ENCODE measurements at places on chromosomes 1 and 21.

DNA sequence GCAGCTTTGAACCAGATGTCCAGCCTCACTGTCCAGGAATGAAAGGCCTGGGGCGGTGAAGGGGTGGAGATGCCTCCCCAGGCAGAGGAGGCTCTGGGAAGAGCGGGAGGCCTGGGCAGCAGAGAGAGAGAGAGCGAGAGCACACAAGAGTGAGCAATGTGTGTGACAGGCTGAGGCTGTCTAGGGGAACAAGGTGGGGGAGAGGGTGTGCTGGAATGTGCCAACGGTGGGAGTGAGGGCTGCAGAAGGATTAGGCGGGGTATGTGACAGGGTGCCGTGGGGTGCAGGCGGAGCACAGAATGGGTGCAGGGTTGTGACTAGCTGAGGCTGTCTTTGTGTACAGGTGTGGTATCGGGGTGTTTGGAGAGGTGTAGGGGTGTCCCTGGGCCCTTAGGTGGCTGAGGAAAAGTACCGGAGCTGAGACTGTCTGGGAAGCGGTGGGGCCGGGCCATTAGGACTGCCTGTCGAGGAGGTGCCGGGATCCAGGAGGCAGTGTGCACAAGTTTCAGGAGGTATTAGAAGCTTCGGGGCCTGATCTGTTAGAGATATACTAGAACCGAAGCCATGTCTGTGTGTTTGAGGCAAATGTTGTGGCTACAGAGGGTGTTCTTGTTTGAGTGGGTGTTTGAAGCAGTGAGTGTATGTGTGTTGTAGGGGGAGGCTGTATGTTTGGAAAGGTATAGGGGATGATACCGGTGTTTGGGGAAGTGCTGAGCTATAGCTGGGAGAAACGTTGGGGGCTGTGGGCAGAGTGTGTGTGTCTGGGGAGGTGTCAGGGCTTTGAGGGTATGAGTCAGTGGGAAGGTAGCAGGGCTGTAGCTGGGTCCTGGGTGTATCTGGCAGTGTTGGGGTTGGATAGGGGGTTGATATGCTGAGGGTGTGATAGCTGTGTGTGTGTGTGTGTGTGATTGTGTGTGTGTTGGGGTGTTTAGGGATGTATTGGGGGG is 9.1 kb downstream of the AHDC1 start:
- DNase-seq = peak; percentile 45

DNA sequence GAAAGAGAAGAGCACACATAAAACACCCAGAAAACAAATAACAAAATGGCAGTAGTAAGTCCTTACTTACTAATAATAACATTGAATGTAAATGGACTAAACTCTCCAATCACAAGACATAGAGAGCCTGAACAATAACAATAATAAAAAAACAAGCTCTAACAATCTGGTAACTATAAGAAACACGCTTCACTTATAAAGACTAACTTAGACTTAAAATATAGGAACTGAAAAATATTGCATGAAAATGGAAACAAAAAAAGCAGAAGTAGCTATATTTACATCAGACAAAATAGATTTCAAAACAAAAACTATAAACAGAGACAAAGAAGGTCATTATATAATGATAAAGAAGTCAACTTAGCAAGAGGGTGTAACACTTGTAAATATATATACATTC is 83.1 kb upstream of the LYPLAL1 start:
- DNase-seq = peak; percentile 24

- DNase-seq = no peak
Observed at GRCh38 chr1:119204197-119204960, 63.9 kb upstream of the WARS2 start.

- no peak for DNase-seq
Observed at GRCh38 chr1:12475530-12475934, 142.5 kb downstream of the DHRS3 start.

DNA sequence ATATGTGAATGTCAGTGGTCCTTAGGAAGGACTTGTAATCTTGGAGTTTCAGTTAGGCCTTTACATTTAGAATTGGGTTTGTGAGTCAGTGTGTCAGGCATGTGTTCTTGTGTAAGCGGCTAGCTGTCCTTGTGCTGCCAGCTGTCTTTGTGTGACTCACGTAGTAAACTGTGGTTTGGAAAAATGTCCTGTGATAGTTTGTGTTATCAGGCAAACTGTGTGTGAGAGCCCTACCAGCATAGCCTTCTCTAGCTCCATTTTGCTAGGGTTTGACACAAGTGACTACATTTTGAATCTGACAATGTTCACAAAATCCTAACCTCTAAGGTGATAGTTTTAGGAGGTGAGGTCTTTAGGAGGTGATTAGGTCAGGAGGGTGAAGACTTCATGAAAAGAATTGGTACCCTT is 6.9 kb upstream of the SLC35D1 start:
- DNase-seq = peak; percentile 18

GRCh38 chr1:95021805-95022643 is 50.7 kb downstream of the ALG14 start:
- DNase-seq = no peak

DNA sequence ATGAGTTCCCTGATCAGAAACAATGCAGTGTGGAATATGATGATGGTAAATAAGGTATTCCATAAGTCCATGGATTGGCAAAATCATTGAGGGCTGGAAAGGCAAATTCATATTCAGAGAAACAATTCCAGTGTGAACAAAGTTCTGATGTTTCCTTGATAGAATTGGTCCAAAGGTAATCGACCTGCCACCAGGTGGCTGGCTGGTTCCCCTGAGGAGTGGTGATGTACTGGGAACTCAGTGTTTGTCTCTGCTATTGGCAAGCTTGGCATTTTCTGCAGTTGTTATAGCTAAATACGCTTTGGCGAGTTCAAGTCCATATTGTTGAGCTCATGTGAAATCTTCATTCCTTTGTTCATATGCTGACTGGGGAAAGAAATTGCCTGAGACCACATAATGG is 165.5 kb upstream of the PTGFR start:
- no peak for DNase-seq

- no peak for DNase-seq
Observed at GRCh38 chr1:18731591-18732235, 101.1 kb downstream of the PAX7 start.

GRCh38 chr1:4944911-4945310 is 290.5 kb downstream of the AJAP1 start:
- DNase-seq = no peak

DNA sequence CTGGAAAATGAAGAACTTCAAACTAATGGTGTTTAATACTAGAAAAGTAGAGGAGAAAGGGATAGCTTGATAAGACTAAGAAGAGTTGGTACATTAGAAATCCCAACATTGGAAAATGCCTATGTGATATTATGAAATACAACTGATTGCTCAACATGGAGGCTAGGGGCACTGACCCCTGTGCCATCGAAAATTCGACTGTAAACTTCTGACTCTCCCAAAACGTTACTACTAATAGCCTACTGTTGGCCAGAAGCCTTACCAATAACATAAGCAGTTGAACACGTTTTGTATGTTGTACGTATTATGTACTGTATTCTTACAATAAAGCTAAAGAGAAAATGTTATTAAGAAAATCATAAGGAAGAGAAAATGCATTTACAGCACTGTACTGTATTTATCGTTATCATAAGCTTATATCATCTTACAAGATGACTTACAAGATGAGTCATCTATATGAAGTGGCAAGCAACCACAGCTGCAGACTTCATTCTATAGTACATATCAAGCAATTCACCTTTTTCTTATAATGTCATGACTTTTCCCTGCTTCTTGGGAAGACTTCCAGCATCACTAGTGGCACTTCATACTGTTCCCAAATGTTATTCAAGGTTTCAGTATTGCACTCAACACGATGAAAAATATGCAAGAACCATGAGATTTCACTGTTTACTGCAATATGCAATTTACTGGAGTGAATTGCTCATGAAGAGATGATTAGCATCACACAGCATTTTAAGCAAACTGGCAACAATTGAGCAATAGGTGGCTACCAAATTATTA is 12.9 kb upstream of the CTSK start:
- peak; percentile 31 for DNase-seq

GRCh38 chr1:157108448-157108847 is 8.8 kb upstream of the ETV3L start:
- no peak for DNase-seq

GRCh38 chr1:50418600-50419109 is 4.6 kb downstream of the DMRTA2 start:
- DNase-seq = no peak

GRCh38 chr1:110067893-110068645 is 2.4 kb downstream of the ALX3 start:
- peak; percentile 49 for DNase-seq

DNA sequence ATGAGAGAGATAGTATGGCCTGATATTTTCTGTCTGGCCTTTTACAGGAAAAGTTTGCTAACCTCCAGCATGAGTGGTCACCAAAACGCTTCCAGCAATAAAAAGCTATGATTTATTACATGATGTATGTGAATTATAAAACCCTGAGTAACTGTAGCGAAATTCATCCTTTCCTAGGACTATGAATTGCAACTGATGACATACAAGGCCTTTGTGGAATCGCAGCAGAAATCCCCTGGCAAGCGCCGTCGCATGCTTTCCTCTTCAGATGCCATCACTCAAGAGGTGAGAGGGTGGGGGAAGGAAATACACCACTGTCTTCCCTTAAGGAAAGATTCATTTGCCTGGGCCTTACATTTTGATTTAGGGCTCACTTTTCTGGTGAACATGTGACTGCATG is 117.9 kb downstream of the MACF1 start:
- DNase-seq = no peak

- DNase-seq = peak; percentile 42
Observed at GRCh38 chr1:151710187-151710840, 6.3 kb downstream of the CELF3 start.

- DNase-seq = no peak
Observed at GRCh38 chr1:94324178-94324544, 86.8 kb upstream of the ARHGAP29 start.

- DNase-seq = no peak
Observed at GRCh38 chr1:229874136-229874535, 192.9 kb upstream of the GALNT2 start.

DNA sequence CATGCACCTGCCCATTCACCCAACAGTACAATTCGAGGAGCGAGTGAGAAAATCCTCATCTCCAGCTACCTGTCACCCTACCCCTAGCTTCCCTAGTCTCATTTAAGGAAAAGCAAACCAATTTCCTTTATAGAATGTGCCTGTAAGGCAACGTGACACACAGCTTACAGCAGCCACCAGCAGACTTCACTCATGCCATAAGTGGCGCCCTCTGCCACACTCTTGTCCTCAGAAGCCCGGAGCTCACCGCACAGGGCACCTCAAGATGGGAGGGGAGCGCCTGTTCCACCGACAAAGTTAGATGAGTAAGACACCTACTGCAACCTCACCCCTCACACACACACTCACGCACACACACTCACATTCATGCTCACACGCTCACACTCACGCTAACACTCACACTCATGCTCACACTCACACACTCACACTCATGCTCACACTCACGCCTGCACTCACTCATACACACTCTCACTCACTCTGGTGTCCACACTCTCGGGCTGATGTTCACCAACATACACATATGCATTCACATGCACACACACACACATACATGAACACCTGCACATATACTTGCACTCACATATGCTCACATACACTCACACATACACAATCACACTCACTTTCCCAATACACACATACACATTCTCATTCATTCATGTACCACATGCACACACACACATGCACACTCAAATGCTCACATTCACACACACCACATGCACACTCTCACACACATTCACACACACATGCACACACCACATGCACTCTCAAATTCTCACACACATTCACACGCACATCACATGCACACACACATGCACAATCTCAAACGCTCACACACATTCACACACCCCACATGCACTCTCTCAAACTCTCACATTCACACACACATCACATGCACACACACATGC is 170.7 kb downstream of the PSMG1 start:
- peak; percentile 48 for DNase-seq

DNA sequence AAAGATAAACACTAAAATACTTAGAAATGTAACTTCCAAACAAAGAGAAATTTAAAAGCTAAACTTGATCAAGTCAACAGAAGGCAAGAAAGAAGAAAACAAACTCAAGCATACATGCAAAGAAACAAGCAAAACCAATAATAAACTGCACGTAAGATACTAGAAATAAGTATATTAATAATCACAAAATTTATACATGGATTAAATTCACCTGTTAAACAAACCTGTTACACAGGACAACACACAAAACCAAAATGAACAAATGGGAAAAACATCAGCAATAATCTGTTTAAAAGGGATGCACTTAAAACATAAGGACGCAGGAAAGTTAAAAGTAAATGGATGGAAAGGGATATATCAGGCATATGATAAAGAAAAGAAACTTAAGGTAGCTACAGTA is 165.8 kb downstream of the CDC42BPA start:
- DNase-seq = no peak

- DNase-seq = peak; percentile 25
Observed at GRCh38 chr1:204376465-204376864, 16.7 kb upstream of the PLEKHA6 start.

DNA sequence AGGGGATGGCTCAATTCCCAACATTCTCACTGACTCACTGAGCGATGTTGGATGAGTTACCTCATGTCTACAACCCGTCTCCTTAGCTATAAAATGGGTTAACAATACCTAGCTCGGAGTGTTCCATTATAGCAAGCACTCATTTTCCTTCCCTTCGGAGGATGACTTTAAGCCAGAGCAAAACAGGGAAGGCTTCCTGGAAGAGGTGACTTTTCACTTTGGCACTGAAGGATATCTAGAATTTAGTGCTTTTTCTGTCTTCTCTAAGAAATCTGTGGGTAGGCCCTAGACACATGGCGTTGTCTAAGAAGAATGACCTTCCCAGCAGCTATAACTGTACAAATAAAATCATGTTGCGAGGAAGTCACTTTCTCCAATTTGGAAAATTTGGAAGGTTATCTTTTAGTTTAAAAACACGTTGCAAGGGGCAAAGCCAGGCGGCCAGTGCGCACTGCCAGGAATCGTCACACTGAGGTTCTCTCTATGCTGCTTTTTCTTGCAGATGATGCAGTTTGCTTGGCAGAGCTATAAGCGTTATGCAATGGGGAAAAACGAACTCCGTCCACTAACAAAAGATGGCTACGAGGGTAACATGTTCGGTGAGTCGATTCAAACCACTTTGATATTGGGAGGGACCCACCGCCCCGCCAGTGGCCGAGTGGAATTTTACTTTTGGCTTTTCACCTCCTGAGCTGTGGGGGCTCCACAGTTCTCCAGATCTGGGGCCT is 69.5 kb downstream of the MAN1C1 start:
- no peak for DNase-seq

DNA sequence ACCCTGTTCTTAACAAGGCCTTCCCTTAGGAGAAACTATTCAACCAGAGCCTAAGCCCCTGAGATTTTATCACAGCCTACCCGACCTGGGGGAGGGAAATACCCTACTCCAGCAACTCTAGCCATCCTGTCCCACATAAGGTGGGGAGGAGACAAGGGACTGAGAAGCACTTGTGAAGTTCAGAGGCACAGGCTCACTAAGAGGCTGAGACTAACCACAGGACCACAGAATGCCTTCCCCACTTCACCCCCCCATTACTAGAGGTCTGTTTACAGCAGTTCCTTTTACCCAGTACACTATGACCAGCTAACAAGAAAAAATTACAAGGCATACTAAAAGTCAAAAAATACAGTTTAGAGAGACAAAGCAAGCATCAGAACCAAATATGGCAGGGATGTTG is 86.8 kb downstream of the TEX35 start:
- peak; percentile 11 for DNase-seq
